ENCODE measurements at places on chromosomes 7 and 10.

DNA sequence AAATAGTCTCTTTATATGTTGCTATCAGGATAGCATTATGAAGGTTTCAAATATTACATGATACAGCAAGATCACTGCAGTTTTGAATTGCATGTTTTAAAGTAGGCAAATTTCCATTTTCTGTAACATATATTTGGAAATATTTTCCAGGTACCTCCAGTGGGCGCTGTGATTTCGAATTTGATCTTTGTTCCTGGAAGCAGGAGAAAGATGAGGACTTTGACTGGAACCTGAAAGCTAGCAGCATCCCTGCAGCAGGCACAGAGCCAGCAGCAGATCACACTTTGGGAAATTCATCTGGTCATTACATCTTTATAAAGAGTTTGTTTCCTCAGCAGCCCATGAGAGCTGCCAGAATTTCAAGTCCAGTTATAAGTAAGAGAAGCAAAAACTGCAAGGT is 299.0 kb downstream of the MALRD1 start:
- no peak for DNase-seq

- DNase-seq, result no peak
These were observed 428.4 kb downstream of the GFRA1 start for GRCh38 chr10:115844591-115844990.

GRCh38 chr10:11086177-11086840 is 68.6 kb downstream of the CELF2 start:
- DNase-seq, result no peak

GRCh38 chr10:121570315-121570714 is 27.9 kb downstream of the FGFR2 start:
- DNase-seq, result no peak

DNA sequence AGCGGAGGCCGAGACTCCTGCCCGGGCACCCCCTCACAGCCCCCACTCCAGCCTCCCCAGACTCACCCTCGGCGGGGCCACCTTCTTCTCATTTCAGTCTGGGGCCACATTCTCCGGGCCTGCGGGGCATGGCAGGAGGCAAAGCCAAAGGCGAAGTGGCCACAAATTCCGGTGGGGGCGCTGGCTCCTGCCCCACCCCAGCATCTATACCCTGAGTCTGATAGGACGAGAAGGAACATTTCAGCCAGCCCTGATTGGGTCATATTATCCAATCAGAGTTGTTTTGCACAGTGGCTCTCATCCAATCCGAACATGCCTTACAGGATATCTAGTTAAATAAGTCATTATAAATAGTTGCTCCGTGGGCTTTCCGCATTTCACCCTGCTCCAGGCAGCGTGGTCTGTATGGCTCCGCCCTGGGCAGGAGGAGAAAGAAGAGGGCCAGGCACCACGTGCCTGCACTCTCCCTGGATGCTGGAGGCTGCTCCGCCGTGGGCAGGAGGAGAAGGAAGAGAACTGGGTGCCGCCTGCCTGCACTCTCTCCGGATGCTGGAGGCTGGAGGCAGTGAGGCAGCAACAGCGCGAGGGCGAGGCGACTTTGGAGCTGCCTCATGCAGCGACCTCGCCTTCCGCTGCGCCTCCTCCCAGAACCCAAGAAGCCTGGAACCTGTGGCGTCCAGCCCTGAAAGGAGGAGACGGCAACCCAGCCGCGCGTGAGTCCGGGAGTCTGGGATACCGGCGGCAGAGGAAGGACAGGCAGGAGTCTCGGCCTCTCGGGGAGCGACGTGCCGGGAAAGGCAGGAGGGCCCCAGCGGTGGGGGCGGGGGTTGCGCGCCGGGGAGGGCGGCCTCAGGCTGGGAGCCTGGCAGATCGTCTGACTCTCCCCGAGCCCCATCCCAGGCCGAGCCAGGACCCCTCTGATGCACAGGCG is 162.9 kb downstream of the ZNF33B start:
- no peak for DNase-seq

DNA sequence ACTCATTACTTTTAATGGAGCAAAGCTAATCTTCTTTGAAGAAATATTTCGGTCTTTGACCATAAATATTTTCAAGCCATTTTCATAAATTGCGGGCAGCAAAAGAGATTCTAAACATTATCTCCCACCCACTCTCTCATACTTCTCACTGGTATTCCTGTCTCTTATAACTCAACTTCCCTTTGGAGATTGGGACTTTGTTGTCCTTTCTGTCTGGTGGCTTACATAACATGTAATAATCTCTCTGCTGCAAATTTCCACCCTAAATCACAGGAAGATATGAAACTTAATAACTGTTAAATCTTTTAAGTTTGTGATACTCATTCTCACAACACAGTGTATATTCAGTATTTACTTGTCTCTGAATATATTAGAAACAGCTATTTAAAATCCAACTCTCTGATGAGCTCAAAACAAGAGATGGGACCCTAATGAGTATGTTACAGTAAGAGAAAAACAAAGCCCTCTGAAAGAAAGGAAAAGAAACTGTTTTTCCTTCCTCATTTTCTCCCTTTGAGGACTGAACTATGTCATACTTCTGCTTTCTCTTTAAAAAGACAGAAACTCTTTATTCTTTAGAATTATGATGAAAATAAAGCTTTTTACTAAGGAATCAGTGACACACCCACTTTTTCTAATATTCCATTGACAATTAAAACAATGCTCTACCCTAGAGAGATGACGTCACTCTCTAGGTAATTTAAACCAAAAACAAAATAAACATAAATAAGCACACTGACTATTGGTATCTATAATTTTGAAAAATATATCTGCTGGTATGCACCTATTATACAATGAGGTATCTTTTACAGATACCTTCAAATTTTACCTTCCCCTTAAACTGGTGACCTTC is 14.7 kb downstream of the CALCR start:
- no peak for DNase-seq

DNA sequence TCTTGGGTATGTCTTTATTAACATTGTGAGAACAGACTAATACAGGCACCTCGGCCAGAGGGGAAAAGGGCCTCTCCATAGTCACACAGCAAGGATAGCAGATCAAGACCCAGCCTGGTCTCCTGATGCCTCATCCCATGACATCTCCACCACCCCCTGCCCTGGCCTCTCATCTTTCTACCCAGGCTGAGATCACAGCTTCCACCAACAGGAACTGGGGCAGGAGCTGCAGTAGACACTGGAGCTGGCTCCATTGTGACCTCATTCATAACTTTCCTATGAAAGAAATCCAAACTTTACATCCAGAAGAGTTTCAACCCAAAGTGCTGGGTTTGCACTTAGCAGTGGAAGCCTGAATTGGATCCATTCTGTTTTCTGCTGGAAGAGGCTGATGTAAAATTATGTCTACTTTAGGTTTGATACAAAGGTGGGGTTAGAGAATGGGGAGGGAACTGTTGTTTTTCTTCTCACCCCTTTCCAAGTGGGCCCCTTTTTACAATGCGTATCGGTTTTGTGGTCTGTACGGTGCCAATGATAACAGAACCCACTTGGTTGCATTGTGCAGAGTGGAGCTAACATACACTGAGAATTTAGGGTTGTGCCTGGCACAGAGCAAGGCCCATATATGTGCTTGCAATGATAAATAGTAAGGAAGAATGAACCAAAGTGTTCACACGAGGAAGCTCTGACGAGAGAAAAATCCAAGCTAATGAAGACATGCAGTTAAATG is 28.6 kb upstream of the INSIG1 start:
- no peak for DNase-seq

- DNase-seq, result no peak
These were observed 724 bp downstream of the BBIP1 start for GRCh38 chr10:110918269-110918642.

GRCh38 chr10:48364659-48365405 is 58.4 kb downstream of the MAPK8 start:
- DNase-seq, result no peak

GRCh38 chr7:96337519-96337918 is 15.6 kb upstream of the SLC25A13 start:
- no peak for DNase-seq

DNA sequence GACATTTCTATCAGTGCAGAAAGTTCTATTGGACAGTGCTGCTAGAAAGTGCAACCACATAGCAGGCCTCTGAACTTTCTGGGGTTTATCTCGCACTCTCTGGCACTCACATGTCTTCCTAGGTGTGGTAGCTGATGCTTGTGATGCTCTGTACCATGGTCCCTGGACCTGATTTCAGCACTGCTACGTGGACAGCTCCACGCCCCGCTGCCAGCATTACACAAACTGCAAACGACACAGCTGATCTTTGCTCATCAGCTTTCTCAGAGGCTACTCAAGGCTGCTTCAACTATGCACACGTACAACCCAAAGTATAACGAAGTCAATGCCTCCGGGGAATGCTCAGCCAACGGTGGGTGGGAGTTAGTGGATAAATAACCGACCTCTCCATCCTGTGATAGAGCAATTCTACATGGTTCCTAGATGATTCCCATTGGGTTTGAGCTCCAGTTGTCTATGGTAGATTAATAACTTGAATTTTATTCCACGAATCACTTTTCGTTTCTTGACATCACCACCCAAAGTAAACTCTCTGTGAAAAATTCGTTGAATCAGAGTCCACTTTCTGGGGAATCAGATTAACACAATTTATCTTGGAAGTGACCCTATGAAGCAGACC is 302.5 kb downstream of the ACTR3B start:
- DNase-seq, result no peak

- DNase-seq, result no peak
These were observed 135.2 kb upstream of the MGMT start for GRCh38 chr10:129331839-129332220.

DNA sequence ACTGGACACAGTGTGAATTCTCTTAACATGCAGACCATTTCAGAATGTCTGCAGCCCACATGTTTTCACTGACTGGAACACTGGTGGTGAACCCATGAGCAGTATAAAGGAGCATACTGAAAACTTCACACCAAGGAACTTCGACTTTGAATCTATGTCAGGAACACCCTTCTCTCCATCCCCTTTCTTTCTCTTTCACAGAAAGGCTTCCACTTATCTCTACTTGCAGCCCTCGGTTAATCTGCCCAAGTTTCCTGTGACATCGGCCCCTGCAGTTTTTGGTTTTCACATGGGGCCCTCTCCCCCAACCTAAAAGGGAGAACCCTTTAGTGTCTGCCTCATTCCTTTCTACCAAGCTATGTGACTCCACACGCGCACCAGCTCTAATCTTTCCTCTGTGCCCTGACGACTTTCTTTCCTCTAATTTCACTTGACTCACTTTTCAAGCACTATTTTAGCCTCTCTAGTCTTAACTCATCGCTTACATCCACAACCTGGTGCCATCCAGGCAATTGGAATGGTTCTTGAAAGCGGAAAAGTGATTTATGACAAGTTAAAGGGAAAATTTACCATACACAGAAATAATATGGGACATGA is 70.1 kb downstream of the RELN start:
- DNase-seq, result no peak

DNA sequence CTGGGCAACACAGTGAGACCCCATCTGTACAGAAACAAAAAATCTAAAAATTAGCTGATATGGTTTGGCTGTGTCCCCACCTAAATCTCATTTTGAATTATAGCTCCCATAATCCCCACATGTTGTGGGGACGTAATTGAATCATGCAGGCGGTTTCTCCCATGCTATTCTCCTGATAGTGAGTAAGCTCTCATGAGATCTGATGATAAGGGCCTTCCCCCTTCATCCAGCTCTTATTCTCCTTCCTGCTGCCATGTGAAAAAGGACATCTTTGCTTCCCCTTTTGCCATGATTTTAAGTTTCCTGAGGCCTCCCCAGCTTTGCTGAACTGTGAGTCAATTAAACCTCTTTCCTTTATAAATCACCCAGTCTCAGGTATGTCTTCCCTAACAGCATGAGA is 136.5 kb downstream of the SFMBT2 start:
- no peak for DNase-seq

GRCh38 chr10:4191894-4192293 is 406.9 kb upstream of the KLF6 start:
- no peak for DNase-seq

- no peak for DNase-seq
These were observed 46.2 kb downstream of the LAMB4 start for GRCh38 chr7:108083980-108084379.

- no peak for DNase-seq
These were observed 142.8 kb downstream of the DNAJC1 start for GRCh38 chr10:21860718-21861117.

DNA sequence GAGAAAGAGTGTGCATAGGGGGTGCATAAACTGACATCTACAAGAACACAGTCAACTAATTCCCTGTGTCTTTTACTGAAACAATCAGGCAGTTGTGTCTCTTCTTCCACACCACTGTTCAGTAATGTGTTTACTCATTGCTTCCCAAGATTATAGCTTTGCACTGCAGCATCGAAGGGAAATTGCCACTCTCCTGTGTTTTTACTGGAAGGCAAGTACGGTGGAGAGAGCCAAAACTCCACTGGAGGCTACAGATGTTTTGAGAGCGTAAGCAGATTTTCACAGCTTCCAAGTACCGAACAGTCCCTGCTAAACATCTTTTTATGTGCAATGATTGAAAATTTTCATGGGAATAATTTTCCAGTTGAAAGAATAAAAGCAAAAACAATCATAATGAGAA is 510.5 kb upstream of the AKR1E2 start:
- no peak for DNase-seq

GRCh38 chr10:5512881-5513612 is 11.7 kb upstream of the CALML3 start:
- no peak for DNase-seq

DNA sequence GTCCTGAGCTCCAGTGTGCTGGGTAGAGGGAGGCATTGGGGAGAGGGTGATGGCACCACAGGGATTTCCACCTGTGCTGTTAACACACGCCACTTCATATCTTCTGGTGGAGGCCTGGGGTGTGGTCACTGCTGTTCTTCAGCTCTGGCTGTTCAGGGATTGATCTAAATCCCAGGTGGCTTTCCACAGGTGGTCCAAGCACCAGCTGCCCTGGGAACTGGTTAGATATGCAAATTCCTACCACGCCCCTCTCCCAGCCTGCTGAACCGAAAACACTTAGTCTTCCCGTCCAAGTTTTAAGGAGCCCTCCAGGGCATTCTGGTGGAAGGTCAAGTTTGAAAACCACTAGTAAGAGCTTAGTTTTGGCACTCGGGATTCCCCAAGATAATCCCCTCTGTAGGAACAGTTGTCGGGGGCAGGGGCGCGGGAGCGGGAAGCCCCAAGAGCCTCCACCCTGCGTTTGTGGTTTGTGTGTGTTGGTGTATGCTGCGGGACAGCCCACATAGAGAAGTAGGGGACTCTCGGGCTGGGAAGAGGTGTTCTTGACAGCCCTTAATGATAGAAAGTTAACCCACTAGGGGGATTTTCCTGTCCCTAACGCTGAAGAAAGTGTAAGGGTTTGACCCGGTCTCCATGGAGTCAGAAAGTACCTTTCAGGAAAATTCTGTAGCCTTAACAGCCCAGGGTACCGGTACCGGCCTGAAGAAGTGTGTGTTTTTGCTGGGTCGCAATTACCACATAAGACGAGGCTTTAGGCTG is 5.1 kb downstream of the DEPP1 start:
- DNase-seq, result no peak

DNA sequence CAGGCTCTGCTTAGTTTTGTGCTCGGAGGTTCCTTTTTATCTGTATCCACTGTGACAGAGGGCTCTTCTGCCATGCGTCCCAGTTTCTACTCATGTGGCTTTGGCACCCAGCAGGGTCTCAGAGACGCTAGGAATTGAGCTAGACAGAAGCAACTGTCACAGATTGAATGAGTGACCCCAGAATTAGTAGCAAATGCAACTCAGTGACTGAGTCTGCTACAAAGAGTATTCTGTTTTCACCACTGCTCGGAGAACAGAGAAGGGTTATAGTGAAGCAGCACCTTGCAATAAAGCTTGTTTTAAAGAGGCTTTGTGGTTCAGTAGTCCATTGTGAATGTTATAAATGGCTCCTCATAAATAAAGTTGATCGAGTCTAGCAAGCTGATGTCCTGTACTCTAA is 113.2 kb downstream of the DNAH11 start:
- no peak for DNase-seq
